ENCODE measurements at places on chromosomes 6 and 20.

- DNase-seq: peak; percentile 56
Measured at GRCh38 chr6:141969201-141969600, 163.5 kb upstream of the GJE1 start.

DNA sequence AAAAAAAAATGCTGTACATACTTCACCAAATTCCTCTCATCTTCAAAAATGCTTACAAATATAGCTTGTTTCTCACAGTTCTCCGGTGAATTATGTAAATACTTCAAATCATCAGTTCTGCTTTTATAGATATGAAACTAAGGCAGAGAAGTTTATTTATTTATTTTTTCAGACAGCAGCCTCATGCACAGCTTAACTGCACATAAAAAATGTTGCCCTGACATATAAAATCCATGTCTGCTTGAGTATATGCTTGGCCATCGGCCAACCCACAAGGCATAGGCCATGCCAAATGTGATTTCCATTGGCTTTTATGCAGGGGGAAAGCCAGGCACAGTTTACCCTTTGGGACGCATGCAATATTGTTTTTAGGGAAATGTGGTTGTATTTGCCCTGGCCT, 57.3 kb upstream of the PHACTR2 start:
- peak; percentile 4 for DNase-seq

- no peak for DNase-seq
Measured at GRCh38 chr20:26216025-26216424, 519.4 kb upstream of the ZNF337 start.

- DNase-seq: peak; percentile 58
Measured at GRCh38 chr6:16292942-16293341, 54.6 kb downstream of the GMPR start.

DNA sequence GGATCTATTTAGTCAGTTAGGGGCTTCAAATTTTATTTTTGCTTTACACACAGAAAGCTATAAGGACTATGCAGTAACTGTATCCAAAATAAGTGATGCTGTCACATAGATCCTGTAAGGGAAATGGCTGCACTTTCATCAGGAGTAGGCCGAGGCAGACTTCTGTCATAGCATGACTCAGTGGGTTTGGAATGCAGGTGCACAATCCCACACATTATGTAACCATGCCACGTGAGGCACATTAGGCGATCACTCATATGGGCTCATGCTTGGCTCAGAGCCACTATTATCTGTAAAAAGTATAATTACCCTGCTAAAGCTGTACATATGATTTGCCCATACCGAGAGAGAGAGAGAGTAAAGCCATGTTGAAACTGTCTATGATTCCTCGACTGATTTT, 1189.4 kb upstream of the EYS start:
- peak; percentile 95 for DNase-seq

DNA sequence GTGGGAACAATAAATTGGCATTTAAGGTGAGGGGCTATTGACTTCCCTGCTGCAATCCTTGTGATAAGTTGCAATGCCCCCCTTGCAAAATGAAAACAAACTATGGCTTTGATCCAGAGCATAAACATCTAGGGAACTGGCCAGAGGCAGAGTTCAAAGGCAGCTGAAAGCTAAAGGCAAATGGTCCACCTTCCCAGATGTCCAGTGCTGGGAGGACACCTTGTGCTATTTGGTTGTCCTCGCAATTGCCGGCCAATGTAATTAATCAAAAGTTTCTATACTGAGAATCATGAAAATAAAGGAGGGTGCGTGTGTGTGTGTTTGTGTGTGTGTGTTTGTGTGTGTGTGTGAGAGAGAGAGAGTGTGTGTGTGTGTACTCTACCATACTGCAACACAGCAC, 337.4 kb downstream of the CBLN4 start:
- no peak for DNase-seq

GRCh38 chr20:54320148-54320607, 112.3 kb downstream of the PFDN4 start:
- peak; percentile 3 for DNase-seq

- peak; percentile 57 for DNase-seq
Measured at GRCh38 chr6:147285087-147285855, 81.1 kb downstream of the STXBP5 start.

DNA sequence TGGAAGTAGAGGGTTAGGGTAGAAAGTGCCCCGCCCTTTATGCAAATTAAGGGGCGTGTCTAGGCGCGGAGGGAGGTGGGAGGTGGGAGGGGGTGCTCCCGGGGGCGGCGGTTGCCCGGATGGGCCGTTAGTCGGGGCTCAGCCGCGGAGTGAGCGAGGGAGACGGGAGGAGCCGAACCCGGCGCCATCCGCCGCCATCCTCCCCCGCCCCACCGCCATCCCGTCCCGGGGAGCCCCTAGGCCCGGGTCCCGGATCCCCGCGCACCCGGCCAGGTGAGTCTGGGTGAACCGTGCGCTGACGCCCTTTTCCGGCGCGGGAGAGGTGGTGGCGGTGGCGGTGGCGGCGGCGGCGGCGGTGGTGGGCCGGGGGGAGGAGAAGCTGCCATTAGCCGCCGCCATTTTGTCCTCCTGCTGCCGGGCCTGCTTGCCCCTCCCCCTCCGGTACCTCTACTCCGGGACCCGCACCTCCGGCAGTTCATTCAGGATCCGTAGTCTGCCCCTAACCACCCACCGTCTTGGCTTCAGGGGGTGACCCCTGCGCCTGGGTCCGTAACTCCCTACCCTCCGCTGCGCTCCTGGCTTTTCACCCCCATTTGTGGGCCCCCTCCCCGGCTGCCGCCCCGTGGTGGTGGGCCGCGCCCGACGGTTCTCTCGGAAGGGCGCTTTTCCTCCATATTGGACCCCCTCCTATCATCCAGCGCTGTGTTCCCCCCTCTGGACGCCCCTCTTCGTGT, at the start of gene PRRC2A:
Gene PRRC2A, plus strand, starts transcription at position 130 of the 734 bp plus-strand sequence. CDS start 2,075 bp downstream, outside the sequence.
- no peak for DNase-seq

DNA sequence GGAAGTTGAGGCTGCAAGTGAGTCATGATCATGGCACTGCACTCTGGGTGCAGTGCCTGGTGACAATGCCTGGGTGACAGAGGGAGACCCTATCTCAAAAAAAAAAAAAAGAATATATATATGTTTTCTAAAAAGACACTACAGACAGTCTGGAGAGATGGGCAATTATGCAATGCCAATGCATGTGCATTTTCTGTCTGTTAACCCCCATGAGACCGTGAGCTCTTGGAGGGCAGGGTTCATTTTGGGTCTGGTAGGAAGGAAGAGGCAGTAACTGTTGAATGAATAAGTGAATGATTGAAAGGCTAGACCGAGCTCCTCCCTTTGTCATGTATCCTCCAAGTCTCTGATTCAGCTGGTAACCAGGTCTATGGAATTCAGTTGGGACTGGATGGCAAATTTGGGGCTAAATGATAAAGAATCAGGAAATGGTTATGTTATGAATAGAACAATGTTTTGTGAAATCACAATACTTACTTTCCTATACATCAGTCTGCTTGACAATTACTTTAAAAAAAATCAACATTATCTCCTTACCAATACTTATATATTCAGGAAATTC, 5.6 kb upstream of the BLCAP start:
- no peak for DNase-seq

DNA sequence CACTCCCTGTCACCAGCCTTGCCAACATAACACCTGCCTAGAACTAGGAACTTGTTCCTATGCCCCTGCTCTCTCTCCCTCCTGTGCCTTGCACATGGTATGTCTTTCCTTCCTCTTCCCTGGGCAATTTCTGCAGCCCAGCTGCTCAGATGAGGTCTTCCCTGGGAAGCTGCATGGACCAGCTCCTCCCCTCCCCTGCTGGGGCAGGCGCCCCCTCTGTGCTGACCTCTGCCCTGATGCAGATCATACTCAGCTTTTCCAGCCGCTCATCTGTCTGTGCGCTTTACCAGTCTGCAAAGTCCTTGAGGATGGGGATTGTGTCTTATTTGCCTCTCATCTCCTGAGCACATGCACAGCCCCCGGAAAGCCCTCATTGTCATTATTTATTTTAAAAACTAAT, 161.8 kb downstream of the SCML4 start:
- DNase-seq: no peak

- no peak for DNase-seq
Measured at GRCh38 chr20:52402514-52402913, 210.9 kb upstream of the ZFP64 start.

- no peak for DNase-seq
Measured at GRCh38 chr20:64261138-64261537, 5.6 kb downstream of the PCMTD2 start.

DNA sequence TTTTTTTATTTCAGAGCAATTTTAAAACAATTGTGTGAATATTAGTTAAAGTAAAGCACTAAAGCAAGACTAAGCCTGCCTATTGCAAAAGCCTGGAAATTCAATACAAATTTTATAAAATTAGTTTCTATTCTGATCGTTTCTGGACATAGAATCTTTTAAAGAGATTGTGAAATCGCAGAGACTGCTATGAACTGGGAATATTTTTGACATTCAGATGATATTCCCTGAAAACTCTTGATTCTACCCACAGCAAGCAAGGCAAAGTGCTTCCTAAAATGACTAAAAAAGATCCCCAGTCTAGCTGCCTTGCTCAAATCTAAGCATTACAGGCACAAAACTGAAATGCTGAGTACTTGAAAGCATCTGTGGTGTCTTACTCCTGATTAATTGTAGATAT, 187.6 kb upstream of the CEP162 start:
- DNase-seq: no peak

- DNase-seq: no peak
Measured at GRCh38 chr6:118207947-118208346, 300.9 kb downstream of the SLC35F1 start.

- DNase-seq: peak; percentile 59
Measured at GRCh38 chr20:11429168-11429567, 488.5 kb upstream of the BTBD3 start.

GRCh38 chr20:43187476-43188233, 2.1 kb downstream of the PTPRT start:
- DNase-seq: peak; percentile 63

DNA sequence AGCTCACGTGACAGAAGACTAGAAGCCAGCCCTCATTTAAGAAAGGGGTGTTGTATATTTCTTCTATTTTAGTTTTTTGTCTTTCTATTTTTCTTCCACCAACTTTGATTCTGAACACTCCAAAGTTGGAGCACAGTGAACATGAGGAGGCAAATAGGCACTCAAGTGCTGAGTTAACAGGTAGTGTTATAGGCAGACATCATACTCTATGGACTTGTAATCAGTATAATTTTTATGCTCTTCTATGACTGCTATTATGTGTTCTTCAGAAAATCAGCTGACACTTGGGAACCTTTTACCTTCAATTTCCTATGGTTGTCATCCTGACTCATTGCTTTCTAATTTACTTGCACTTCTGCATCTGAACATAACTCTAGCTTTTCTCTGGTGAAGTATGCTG, 396.3 kb upstream of the EYS start:
- DNase-seq: no peak

DNA sequence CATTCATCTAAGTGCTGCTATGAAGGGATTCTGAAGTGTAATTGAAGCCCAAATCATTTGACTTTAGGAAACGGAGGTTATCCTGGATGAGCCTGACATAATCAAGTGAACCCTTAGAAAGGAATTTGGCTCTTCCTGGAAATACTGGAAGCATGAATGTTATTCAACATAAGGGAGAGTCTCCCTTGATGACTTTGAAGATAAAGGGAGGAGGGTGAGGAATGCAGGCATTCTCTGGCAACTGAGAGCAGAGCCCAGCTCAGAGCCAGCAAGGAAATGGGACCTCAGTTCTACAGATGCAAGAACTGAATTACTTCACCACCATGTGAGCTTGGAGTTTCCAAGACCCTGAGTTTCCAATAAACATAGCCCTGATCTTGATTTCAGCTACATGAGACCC, 168.2 kb downstream of the DLL1 start:
- DNase-seq: peak; percentile 62

DNA sequence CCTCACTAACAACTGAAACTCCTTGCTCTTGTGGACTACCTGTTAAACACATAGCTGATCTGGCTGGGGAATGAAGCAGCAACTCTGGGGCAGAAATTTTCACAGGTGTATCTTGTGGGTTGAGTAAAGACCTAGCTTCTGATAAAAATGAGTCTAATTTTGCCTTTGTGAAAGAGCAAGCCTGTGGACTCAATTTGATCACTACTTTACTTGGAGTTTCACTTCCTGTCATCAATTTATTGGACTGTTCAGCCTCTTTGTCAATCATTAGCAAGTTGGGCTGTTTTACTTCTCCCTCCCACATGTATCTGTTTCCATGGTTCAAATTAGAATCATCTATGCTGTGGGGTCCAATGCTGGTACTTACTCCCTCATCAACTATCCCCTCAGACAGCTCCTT, 29.6 kb upstream of the CRIP3 start:
- DNase-seq: no peak

GRCh38 chr6:4925580-4925979, 78.3 kb downstream of the RPP40 start:
- no peak for DNase-seq

- no peak for DNase-seq
Measured at GRCh38 chr6:91434576-91434975, 847.7 kb upstream of the MAP3K7 start.

- no peak for DNase-seq
Measured at GRCh38 chr6:27098956-27099355, 148.5 kb upstream of the PRSS16 start.

DNA sequence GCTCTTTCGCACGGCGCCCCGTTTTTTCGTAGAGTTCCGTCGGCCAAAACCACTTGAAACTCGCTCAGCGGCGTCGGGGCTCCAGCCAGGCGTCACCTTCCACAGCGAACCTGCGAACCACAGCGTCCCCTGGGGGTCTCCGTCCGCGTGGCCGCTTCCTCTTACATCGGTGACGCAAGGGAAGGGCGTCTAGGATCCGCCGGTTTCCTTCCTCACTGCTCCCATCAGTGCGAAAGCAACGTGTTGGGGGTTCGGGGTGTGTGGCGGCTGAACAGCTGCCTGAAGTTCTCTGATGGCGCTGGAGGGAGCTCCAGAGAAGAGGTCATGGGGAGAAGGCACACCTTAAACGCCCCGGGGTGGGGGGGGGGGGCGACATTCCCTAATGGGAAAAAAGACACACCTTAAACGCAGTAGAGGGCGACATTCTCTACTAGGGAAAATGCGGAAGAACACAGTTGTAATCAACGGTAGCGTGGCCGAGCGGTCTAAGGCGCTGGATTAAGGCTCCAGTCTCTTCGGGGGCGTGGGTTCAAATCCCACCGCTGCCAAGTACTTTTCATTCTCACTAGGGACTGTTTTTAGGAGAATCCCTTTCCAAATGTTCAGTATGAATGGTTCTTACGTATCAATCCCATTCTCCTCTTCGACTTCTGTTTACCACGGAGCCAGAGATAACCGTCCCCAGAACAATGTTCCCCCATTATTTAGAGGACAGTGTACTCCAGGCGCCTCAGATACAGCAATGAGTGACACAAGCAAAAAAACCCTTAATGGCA, 16.4 kb downstream of the ZNF311 start:
- peak; percentile 68 for DNase-seq

- DNase-seq: peak; percentile 55
Measured at GRCh38 chr6:25503686-25504085, 148.3 kb upstream of the SCGN start.

GRCh38 chr20:39268981-39269461, 306.9 kb downstream of the DHX35 start:
- peak; percentile 41 for DNase-seq

GRCh38 chr6:435441-436307, 44.1 kb downstream of the IRF4 start:
- no peak for DNase-seq

Data from epithelial cell of esophagus (primary cell).